ENCODE measurements at places on chromosomes 7 and 10.
A peak's percentile ranks its signal among the peaks of the same experiment; 100 is the strongest.

- no peak for DNase-seq
These were observed 294.9 kb upstream of the MKLN1 start for GRCh38 chr7:131032786-131033185.

DNA sequence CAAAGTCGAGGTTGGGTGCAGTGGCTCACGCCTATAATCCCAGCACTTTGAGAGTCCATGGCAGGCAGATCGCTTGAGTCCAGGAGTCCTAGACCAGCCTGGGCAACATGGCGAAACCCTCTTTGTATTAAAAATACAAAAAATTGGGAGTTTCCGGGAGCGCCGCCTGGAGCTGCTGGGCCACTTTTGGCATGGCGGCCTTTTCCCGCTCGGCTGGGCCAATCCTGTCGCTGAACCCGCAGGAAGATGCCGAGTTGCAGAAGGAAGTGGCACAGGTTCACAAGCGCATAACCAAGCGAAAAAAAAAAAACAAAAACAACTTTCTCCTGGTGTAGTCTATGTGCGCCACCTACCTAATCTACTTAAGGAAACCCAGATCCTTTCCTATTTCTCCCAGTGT lies 30.9 kb upstream of the MTPAP start:
- no peak for DNase-seq

- DNase-seq, result no peak
These were observed 52.0 kb upstream of the STEAP1B start for GRCh38 chr7:22551768-22552513.

GRCh38 chr10:71527135-71527534 lies 130.4 kb downstream of the CDH23 start:
- DNase-seq, result peak; percentile 81

- no peak for DNase-seq
These were observed 22.7 kb upstream of the IKZF1 start for GRCh38 chr7:50281680-50282445.

DNA sequence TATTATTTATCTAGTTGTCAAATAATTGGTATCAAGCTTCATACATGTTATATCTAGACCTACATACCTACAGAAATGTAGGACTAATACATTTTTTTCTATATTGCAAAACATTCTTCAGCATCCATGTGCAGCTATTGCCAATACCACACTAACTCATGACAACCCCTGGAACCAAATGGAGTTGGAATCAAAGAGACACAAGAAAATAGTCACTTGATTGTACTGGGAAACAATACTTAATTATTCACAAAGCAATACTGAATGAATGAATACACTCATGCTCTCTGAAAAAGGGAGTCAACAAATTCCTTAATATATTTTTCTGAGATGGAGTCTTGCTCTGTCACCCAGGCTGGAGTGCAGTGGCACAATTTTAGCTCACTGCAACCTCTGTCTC lies 10.4 kb upstream of the CFAP43 start:
- DNase-seq, result no peak

GRCh38 chr10:91593366-91593765 lies 39.5 kb downstream of the PPP1R3C start:
- no peak for DNase-seq

GRCh38 chr7:4739528-4739992 lies 35.9 kb upstream of the AP5Z1 start:
- DNase-seq, result peak; percentile 45

- no peak for DNase-seq
These were observed 70.0 kb downstream of the GPR141 start for GRCh38 chr7:37753398-37754050.

DNA sequence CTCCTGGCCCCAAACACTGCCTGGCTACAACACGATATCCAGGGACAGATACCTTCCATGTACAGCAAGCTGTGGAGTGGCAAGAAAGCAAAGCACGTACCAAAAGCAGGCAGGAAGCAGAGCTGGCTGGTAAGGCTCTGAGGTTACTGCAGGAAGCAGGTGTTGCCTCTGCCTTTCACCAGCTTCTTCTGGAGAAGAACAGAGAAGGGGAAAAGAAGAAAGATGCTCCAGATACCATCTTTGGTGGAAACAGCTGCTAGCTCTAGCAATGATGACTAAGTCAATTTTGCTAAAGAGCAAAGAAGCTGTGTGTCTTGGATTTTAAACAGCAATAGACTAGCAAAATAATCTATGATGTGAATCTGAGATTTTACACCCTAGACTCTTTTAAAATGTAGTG lies 34.9 kb upstream of the PRSS1 start:
- DNase-seq, result no peak

GRCh38 chr10:84521468-84521867 lies 193.1 kb downstream of the CCSER2 start:
- DNase-seq, result no peak

GRCh38 chr7:54811846-54812254 lies 52.8 kb upstream of the SEC61G start:
- no peak for DNase-seq

- no peak for DNase-seq
These were observed 117.6 kb downstream of the GLCCI1 start for GRCh38 chr7:8086239-8086638.

GRCh38 chr10:30560326-30560725 lies 69.2 kb downstream of the LYZL2 start:
- no peak for DNase-seq

- DNase-seq, result no peak
These were observed 88.5 kb downstream of the NOC3L start for GRCh38 chr10:94274142-94274787.

GRCh38 chr10:95341716-95342130 lies 50.9 kb upstream of the PDLIM1 start:
- peak; percentile 69 for DNase-seq

DNA sequence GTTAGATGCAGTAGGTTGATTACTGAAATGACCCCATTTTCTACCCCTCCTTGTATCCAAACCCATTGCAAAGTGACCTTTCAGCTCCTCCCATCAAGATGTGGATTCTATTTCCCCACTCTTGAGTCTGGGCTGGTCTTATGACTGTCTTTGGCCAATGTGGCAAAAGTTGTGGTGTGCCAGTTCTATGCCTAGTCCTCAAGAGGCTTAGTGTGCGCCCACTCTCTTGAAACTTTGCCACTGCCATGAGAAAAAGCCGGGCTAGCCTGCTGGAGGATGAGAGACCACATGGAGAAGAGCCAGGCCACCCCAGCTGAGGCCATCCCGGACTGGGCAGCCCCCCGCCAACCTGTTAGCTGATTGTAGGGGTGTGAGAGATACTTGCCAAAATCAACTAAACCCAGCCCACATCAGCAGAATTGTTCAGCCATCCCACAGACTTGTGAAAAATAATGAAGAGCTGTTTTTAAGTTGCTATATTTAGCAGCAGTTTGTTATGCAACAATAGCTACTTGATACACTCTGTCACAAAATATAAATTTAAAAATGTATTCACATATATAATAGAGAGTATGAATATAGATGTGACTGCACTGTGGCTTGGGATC lies 131.0 kb upstream of the PALS2 start:
- no peak for DNase-seq

DNA sequence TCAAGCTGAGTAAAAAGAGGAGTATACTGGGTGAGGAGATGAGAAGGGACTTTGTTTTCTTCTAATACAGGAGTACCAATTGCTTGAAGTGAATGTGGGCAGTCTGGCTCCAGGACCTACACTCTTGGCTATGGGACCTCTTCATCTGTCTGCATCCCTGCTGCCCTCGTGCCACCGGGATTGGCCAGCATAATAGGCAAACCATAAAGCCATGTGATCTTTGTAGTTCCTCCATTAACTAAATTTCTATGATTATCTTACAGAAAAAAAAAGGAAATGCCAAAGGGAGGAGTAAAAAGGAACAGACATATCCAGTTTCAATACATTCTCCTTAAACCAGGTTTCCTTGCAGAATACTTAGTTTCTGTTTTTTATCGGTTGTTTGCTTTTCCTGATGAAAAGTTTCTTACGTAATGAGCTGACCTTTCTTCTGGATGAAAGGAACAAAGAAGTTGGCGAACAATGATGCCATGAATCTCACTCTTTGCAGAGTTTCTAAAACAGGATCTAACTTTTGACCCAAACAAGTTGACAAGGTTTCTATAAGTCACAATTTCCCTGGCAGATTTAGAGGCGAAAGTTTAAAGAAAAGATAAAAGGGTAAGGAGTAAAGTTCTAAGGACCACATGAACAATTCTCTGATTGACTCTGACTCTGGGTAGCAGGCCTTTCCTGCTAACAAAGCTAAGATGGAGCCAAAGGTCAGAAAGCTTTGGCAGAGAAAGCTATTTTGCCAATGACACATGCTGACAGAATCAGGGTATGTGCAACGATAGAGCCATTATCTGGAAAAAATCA lies 54.1 kb downstream of the LAMB1 start:
- DNase-seq, result no peak

DNA sequence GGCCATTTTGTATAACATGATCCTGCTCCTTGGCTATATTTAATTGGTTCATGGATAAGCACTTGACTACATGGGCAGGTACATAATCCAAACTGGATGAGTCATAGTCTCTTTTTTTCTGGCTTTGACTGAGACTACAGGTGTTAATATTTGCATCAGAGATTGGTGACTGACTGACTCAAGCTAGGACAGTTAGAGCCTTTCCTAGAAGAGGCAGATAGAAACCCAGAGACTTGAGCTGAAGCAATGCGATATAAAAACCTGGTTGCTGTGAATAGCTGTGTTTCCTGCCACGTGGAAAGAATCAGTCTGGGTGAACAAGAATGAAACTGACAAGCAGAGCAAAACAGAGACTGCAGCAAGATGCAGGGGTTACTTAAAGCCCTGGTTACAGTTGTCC lies 81.0 kb downstream of the SAMD9 start:
- no peak for DNase-seq

DNA sequence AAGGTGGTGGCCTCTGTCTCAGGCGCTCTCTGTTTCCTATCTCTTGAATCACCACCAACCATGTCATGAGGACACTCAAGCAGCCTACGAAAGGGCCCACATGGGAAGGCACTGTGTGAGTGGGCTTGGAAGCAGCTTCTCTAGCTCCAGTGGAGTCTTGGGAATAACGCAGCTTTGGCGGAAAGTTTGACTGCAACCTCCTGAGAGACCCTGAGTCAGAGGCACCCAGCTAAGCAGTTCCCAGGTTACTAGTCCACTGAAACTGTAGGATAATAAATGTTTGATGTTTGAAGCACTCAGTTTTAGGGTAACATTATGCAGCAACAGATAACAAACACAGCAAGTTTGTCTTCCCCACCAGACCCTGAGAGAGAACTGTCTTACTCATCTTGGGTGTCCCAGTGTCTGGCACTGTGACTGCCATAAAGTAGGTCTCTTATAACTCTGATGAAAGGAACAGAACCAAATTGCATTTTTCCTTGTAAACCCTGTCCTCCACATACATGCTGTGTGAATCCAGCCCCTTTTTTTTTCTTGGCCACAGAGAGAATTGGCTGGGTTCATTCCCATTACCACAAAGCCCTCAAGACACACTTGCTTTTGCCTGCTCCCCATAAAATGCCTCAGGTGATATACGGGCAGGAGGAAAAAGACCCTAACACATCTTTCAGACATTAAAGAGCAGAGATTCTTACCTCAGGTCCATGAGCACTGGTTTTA lies 185.5 kb downstream of the ZNF365 start:
- no peak for DNase-seq

DNA sequence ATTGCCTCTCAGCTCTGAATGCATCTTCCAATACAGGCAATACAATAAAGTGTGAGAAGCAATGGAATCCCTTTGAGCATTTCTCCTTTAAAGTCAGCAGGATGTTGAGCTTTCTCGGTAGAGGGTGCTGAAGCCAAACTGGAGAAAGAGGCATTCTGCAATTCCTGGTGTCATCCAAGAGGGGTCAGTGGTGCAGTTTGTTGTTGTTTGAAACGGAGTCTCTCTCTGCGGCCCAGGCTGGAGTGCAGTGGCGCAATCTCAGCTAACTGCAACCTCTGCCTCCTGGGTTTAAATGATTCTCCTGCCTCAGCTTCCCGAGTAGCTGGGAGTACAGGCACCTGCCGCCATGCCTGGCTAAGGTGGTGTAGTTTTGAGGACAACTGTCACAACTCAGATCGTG lies 486.5 kb downstream of the CALN1 start:
- DNase-seq, result no peak

GRCh38 chr10:128927497-128928161 lies 539.4 kb upstream of the MGMT start:
- no peak for DNase-seq

GRCh38 chr10:21260066-21260465 lies 265.4 kb downstream of the SKIDA1 start:
- no peak for DNase-seq

DNA sequence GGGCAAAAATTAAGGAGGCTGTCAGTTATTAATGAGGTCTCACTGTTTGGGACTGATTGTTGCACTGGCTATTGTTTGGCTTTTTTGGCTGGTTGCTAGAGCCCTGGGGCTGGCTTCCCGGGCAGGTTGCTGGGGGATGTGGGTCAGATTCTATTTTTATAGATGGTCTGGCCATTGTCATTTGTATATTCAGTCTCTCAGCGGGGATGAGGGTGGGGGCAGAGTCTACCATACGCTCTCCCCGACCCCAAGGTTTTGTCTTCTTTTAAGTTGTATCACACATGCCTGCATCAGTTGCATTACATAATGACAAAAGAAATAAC lies 84.3 kb upstream of the GRB10 start:
- DNase-seq, result no peak

DNA sequence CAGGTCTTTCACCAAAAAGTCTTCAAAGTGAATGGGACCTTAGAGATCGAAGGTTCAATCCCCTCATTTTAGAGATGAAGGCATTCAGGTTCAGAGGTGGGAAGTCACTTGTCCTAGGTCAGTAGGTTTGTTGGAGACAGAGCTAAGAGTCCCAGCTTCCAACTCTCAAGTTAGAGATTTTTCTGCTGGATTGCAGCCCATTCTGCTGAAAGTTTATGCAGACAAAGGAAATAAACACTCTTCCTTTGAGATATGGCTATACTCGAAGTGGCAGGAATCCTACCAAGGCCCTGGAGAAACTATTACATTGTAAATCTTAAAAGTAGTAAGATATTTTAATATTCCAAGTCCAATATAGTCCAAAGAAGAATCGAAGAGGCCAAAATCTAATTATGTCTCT lies 64.4 kb downstream of the LYZL1 start:
- no peak for DNase-seq

- DNase-seq, result no peak
These were observed 194.0 kb upstream of the PRSS58 start for GRCh38 chr7:142451817-142452216.

GRCh38 chr7:29831705-29832104 lies 25.4 kb downstream of the WIPF3 start:
- DNase-seq, result no peak

- no peak for DNase-seq
These were observed 9.6 kb downstream of the ELMO1 start for GRCh38 chr7:37438906-37439652.

GRCh38 chr10:102281102-102281487 lies 35.8 kb downstream of the GBF1 start:
- DNase-seq, result peak; percentile 28

DNA sequence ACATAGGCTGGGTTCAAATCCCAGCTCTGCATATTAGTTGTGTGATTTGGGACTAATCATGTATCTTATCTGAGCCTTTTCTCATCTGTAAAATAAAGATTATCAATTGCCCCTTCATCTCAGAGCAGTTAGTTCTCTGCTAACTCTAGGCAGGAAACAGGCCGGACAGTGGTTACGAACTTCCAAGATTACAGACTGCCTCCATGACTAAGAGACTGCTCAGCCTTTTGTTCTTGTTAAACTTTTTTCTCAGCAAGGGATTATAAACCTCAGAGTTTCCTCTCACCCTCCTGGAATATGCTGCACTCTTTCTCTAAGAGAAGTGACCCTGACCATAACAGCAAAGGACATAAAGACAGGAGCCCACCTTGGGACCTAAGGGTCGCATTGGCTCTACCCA lies 52.5 kb upstream of the NFKB2 start:
- DNase-seq, result no peak

Data from left kidney (tissue), 8 donors.